Prostate gland (tissue), 2 donors: ENCODE measurements at places on chromosomes 4 and X. TPM values are rescaled to one million over a fixed set of nuclear protein-coding genes. Genes with fewer than 3 reads are reported as not detected.

GRCh38 chrX:103681443-103681842, 5.1 kb downstream of the MORF4L2 start:
- DNase-seq: no peak
- no peak overlapping the region for H3K27ac ChIP-seq
- no peak overlapping the region for H3K4me3 ChIP-seq
- H3K27me3 ChIP-seq: no peaks in the 10 kb centered on the region
- H3K4me1 ChIP-seq: no peaks in the 10 kb centered on the region
- H3K36me3 ChIP-seq: no peaks in the 10 kb centered on the region

DNA sequence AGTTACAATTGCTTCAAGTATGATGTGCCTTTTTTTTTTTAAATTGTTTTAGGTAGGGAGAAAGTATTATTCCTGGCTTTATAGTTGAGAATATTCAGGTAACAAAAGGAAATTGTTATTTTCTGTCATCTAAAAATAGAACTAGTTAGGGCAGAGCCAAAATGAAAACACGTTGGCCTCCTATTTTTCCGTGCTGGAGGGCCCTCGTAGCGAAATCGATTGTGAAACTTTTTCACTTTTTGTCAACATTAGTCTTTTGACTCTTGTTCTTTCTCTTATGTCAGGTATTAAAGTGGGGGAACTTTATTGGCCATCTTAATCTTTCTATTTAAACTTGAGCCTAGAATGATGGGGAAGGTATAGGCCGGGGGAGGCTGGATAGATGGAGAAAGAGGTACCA, 104.9 kb downstream of the ARHGAP10 start:
- H3K4me3 ChIP-seq: no peak overlapping the region
- H3K36me3 ChIP-seq: no peaks in the 10 kb centered on the region
- no peak for DNase-seq
- H3K27me3 ChIP-seq: no peaks in the 10 kb centered on the region

DNA sequence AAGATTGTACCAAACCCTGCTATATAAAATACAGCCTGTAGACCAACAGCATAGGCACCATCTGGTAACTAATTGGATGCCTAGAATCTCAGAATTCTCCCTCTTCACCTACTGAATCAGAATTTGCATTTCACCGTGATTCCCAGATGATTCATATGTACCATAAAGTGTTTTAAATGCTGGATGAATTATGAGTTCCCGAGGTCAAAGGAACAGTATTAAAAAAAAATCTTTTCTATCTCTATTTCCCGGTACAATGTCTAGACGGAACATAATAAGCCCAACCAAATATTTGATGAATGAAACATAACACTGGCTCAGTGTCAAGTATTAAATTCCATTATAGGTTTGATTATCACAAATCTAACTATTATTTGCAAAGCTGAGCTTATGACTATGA, 280.0 kb downstream of the ANKRD50 start:
- H3K27me3 ChIP-seq: no peaks in the 10 kb centered on the region
- DNase-seq: no peak
- no peaks in the 10 kb centered on the region for H3K4me1 ChIP-seq
- no peaks in the 10 kb centered on the region for H3K36me3 ChIP-seq

Gene RAI2
- 19.1 TPM for total RNA-seq

GRCh38 chr4:147318586-147318985, 162.3 kb upstream of the EDNRA start:
- H3K27ac ChIP-seq: no peak overlapping the region
- H3K4me1 ChIP-seq: no peaks in the 10 kb centered on the region
- H3K36me3 ChIP-seq: no peaks in the 10 kb centered on the region

GRCh38 chr4:170247596-170247995, 157.8 kb upstream of the AADAT start:
- H3K27me3 ChIP-seq: no peaks in the 10 kb centered on the region
- H3K4me1 ChIP-seq: no peaks in the 10 kb centered on the region
- no peak overlapping the region for H3K4me3 ChIP-seq
- no peak overlapping the region for H3K27ac ChIP-seq
- no peak for DNase-seq

GRCh38 chr4:10119278-10119677, 2.7 kb upstream of the WDR1 start:
- H3K27ac ChIP-seq: no peak overlapping the region
- H3K36me3 ChIP-seq: no peaks in the 10 kb centered on the region
- no peak for DNase-seq

GRCh38 chr4:121219227-121219626, 55.1 kb upstream of the TNIP3 start:
- no peak overlapping the region for H3K4me3 ChIP-seq
- H3K27ac ChIP-seq: no peak overlapping the region
- no peaks in the 10 kb centered on the region for H3K36me3 ChIP-seq
- no peaks in the 10 kb centered on the region for H3K27me3 ChIP-seq

GRCh38 chr4:143185253-143186107, 763 bp downstream of the USP38 start:
- DNase-seq: peak; percentile 6
- H3K27me3 ChIP-seq: no peaks in the 10 kb centered on the region
- peak overlapping the region; percentile 95 for H3K27ac ChIP-seq
- no peaks in the 10 kb centered on the region for H3K4me1 ChIP-seq
- H3K4me3 ChIP-seq: peak overlapping the region; percentile 83

GRCh38 chr4:24570172-24570571, 14.2 kb downstream of the DHX15 start:
- H3K4me3 ChIP-seq: no peak overlapping the region
- DNase-seq: no peak
- H3K27ac ChIP-seq: no peak overlapping the region
- no peaks in the 10 kb centered on the region for H3K4me1 ChIP-seq

DNA sequence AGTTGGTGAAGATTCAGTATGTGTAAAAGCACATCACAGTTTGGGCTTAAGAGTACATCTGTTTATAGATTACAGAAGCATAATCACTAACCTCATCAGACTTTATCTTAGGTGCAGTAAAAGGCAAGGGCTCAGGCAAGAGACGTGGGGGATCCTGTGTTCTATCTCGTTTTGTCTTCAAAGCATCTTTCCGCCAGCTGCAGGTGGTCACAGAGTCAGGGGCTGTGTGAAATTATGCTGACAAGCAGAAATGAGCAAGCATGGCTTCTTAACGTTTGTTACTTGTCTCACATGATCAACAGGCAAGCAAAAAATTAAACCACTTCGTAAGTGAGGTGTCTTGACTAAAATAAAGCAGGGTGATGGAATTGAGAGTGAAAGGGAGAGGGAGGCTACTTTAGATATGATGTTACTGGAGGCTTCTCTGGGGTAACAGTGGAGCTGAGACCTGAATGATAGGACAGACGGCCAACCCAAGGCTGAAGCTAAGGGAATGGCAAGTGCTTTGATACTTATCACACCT, 1.4 kb upstream of the TEC start:
- H3K4me1 ChIP-seq: no peaks in the 10 kb centered on the region
- H3K4me3 ChIP-seq: no peak overlapping the region
- no peak overlapping the region for H3K27ac ChIP-seq
- H3K27me3 ChIP-seq: no peaks in the 10 kb centered on the region

GRCh38 chrX:45621376-45622041, 420.8 kb upstream of the DIPK2B start:
- H3K4me3 ChIP-seq: no peak overlapping the region
- H3K27ac ChIP-seq: no peak overlapping the region
- H3K4me1 ChIP-seq: no peaks in the 10 kb centered on the region
- no peaks in the 10 kb centered on the region for H3K27me3 ChIP-seq
- DNase-seq: no peak
- no peaks in the 10 kb centered on the region for H3K36me3 ChIP-seq

Gene SOX3
- 10.5 TPM for total RNA-seq

GRCh38 chr4:151599863-151600262, 160.9 kb downstream of the GATB start:
- H3K27me3 ChIP-seq: no peaks in the 10 kb centered on the region
- no peak for DNase-seq
- H3K4me3 ChIP-seq: no peak overlapping the region
- H3K36me3 ChIP-seq: no peaks in the 10 kb centered on the region
- H3K4me1 ChIP-seq: no peaks in the 10 kb centered on the region

DNA sequence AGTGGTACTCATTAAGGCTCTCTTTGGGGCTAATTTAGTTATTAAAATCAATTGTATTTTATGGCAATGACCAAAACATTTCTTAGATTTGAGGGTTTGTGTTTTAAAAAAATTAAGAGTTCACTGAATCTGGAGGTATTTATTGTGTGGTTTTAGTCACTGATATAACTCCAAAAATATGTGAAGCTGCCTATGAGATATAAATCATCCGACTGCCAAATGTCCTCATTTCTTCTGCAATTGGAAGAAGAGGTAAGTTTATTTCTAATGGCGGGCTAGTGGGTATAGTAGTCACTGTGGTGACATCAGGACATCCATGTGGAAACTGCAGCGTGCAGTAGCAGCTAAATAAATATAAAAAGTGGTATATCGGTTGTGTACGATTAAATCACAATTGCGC, 205.5 kb downstream of the MID1 start:
- DNase-seq: no peak
- no peaks in the 10 kb centered on the region for H3K27me3 ChIP-seq
- no peak overlapping the region for H3K4me3 ChIP-seq
- no peak overlapping the region for H3K27ac ChIP-seq
- no peaks in the 10 kb centered on the region for H3K4me1 ChIP-seq
- H3K36me3 ChIP-seq: no peaks in the 10 kb centered on the region

Gene NR3C2
- 14.6 TPM for total RNA-seq

DNA sequence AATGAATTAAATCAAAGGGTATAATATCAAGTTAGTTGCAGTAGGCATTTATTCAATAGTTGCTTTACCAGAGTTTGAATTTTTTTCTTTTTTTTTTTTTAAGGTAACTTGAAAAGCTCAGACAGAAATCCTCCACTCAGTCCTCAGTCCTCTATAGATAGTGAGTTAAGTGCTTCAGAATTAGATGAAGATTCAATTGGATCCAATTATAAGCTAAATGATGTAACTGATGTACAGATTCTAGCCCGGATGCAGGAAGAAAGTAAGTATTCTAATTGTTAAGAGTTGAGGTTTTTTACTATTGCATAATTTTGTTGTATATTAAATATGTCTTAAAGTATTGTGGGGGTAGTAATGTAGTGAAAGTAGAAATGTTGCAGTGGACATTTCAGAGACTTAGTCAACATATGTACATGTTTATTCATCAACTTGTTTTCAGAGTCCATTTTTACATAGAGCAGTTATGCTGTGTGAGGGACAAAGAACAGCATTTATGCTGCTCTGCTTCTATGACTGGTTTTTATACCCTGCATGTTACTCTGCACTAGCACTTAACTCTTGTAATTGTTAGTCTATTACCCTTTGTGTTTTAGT, 38.4 kb downstream of the SLAIN2 start:
- no peaks in the 10 kb centered on the region for H3K36me3 ChIP-seq
- no peak overlapping the region for H3K27ac ChIP-seq
- no peak overlapping the region for H3K4me3 ChIP-seq
- no peaks in the 10 kb centered on the region for H3K27me3 ChIP-seq

Gene MAGED4B
- total RNA-seq: 29.9 TPM

GRCh38 chrX:50978920-50979682, 68.6 kb downstream of the BMP15 start:
- H3K4me3 ChIP-seq: no peak overlapping the region
- no peak overlapping the region for H3K27ac ChIP-seq
- no peaks in the 10 kb centered on the region for H3K27me3 ChIP-seq
- H3K36me3 ChIP-seq: no peaks in the 10 kb centered on the region
- H3K4me1 ChIP-seq: no peaks in the 10 kb centered on the region

GRCh38 chr4:37586194-37586593, 100.0 kb downstream of the RELL1 start:
- H3K4me1 ChIP-seq: no peaks in the 10 kb centered on the region
- H3K27me3 ChIP-seq: no peaks in the 10 kb centered on the region
- no peaks in the 10 kb centered on the region for H3K36me3 ChIP-seq
- no peak for DNase-seq

GRCh38 chr4:45946699-45947098, 177.2 kb downstream of the GABRG1 start:
- no peaks in the 10 kb centered on the region for H3K27me3 ChIP-seq
- DNase-seq: no peak
- H3K27ac ChIP-seq: no peak overlapping the region
- no peaks in the 10 kb centered on the region for H3K36me3 ChIP-seq
- no peak overlapping the region for H3K4me3 ChIP-seq
- no peaks in the 10 kb centered on the region for H3K4me1 ChIP-seq

DNA sequence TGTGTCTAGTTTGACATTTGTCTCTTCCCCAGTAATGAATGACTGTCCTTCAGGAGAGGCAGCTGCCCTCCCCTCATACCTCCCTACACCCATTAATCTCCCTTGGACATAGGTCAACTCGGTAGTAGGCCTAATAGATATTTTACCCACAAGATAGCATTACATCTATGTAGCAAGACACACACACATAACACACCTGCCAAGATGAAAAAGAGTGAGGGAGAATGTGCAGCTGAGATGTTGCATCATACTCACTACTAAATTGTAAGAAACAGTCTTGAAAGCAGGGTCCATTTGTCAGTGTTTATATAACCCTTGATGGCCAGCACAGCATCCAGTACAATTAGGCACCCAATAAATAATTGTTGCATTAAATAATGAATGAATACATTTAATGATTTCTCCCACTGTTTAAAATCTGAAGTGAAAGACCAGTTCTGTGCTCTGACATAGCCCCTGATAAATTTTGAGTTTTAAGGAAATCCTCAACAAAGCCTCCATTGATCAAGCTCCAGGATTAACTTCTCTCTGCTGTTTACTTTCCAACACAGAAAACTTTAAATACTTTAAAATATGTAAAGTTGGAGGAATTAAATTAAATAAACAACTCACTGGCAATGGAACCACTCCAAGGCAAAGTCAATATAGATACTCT, 440.8 kb upstream of the RASGEF1B start:
- no peaks in the 10 kb centered on the region for H3K4me1 ChIP-seq
- H3K4me3 ChIP-seq: no peak overlapping the region
- no peak for DNase-seq

Gene BRCC3
- total RNA-seq: 19.3 TPM
